Activated CD4-positive, CD25-positive, alpha-beta regulatory T cell treated with anti-CD3 and anti-CD28 coated beads, Interleukin-2, amount 50 U/mL, for 16 hours (primary cell): ENCODE measurements at places on chromosomes 1 and 21.

GRCh38 chr1:17687145-17687544 lies 68.0 kb upstream of the ACTL8 start:
- DNase-seq, result no peak

- no peak for DNase-seq
Observed at GRCh38 chr1:17540255-17541001, 930 bp downstream of the ARHGEF10L start.

DNA sequence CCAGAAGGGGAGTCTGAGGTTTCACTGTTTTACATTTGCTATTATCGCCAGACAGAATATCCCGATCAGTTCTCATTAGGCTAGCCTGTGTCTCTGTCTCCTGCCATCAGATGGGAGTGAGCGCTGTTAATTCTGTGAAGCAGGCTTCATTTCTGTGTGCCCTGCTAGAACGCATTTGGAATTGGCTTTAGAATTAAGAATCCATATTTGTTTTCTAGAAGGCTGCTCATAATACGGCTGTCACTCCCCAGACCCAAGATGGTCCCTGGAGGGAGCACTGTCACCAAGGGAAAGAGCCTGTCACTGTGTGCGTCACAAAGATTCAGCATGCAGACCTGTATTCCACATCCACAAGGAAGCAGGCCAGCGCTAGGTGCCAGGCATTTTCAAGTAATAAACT lies 49.2 kb downstream of the CASQ2 start:
- no peak for DNase-seq

DNA sequence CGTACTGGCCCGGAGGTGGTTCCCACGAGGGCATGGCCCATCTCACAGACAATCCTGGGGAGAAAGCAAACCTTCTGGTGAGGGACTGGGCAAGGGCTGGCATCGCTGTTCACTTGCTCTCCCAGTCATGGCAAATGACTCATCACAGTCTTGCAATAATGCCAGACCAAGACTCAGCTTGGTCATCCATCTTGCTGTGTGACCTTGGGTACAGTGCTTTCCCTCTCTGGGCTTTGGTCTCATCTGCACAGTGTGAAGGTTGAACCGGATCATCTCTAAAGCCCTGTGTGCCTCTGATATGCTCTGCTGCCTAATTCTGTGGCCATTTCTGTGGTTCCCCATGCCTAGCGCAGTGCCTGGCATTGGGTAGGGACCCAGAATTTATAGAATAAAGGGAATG lies 143.6 kb upstream of the CD34 start:
- no peak for DNase-seq

GRCh38 chr1:116454940-116455339 lies 81.9 kb downstream of the ATP1A1 start:
- no peak for DNase-seq

- no peak for DNase-seq
Observed at GRCh38 chr1:219339466-219339865, 165.8 kb downstream of the LYPLAL1 start.

GRCh38 chr1:20632386-20632785 lies 872 bp upstream of the PINK1 start:
- no peak for DNase-seq

DNA sequence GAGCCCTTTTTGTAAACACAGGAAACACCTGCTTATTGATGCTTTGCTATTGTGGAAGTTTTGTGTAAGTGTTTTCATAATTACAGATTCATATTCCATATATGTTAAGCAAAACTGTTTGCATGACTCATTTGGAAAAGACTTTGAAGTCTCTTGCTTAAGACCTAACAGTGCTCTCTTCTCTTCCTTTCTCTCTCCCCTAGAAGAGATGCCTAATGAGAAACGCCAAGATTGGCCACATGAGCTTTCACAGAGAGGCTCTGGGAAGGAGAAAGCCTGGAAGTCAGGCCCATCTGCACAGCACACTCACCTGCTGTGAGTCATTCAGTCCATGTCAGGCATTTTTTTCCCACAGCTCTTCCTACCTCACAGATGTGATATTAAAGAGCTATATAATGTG lies 101.6 kb upstream of the PALMD start:
- no peak for DNase-seq

DNA sequence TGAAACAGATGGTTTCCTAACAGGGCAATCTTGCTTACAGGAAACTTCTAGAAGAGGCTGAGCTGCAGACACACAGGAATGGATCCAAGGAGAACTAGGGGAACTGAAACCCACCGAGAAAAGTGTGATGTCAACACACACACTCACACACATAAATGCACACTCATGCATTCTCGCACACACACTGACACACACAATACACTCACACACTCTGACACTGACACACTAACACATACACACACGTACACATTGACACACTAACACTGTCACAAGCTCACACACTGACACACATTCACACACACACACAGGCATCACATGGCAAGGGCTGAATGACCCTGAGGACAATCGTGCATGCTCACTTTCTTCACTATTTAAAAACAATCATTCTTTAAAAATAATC lies 142.7 kb downstream of the NPHP4 start:
- no peak for DNase-seq

DNA sequence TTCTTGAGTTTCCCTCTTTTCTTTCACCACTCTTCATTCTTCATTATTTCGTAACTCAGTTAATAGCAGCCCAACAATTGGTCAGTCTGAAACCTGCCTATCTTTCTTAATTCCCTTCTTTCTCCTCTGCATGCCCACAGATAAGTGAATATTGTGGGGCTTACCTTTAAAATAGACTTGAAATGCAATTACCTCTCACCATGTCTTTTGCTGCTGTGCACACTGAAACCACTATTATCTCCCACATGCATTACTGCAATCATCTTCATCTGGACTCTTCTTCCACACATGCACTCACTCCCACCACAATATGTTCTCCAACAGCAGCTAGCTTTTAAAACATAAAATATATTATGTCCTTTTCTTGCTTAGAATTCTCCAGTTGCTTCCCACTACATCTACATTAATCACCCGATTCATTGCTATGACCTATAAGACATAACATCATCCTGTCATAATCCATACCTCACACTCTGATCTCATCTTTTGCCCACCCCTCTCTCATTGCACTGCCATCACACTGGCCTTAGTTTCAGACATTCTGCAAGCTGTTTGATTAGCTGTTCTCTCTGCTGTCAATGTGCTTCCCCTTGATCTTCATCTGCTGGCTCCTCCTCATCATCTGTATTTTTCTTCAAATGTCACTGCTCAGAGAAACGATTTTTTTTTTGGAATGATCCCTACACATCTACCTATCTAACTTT lies 304.8 kb downstream of the PTPRC start:
- no peak for DNase-seq
